ENCODE measurements at places on chromosomes 3 and 15. TPM values are rescaled to one million over a fixed set of nuclear protein-coding genes. Genes with fewer than 3 reads are reported as not detected.

Gene CHL1
- polyA plus RNA-seq, result 10.7 TPM

Gene KNL1
- polyA plus RNA-seq, result 0.35 TPM

Gene BTLA
- polyA plus RNA-seq, result 0.25 TPM

Gene TUSC7
- polyA plus RNA-seq, result not detected

Gene MYO1E
- 20.2 TPM for polyA plus RNA-seq

All from urinary bladder (tissue), 4 donors.